ENCODE measurements at places on chromosomes 4 and X.
A peak's percentile ranks its signal among the peaks of the same experiment; 100 is the strongest.

GRCh38 chr4:96703265-96703664, 863.4 kb downstream of the PDHA2 start:
- no peak for DNase-seq

GRCh38 chr4:139834981-139835391, 169.4 kb downstream of the MGST2 start:
- DNase-seq: no peak

DNA sequence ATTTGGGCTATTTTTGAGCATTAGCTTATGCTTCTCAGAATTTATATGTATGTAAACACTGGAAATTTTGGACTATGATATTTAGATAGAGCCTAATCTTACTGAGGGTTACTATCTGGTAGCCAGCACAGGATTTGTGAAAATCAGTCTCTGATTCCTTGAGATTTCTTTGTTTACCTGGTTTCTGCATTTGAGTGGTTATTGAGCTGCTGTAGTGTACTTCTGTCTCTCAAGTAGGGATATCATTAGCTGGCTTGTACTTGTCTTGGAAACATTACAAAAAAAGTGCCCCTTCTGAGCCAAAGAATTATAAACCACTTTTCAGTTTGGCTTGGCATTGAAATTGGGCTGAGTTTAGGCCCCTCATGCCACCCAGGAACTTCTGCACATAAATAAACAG, 49.7 kb downstream of the TLL1 start:
- DNase-seq: no peak

DNA sequence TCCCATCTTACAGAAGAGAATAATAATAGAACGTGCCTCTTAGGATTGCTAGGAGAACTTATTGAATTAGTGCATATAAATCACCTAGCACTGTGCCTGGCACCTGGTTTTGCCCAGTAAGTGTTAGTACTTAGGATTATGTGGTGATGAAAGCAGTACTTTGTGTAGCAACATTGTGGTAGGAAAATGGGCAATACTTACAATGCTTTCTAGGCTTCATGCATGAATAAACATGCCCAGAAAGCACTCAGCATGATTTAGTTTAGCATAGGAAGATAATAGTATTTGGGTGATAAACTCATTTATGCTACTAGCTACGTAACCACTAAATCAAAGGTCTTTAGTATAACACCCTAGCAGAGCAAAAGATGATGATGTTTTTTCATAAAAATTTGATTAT, 105.6 kb downstream of the NEUROG2 start:
- DNase-seq: no peak

GRCh38 chrX:151697522-151697921, 2.3 kb downstream of the PRRG3 start:
- DNase-seq: no peak

DNA sequence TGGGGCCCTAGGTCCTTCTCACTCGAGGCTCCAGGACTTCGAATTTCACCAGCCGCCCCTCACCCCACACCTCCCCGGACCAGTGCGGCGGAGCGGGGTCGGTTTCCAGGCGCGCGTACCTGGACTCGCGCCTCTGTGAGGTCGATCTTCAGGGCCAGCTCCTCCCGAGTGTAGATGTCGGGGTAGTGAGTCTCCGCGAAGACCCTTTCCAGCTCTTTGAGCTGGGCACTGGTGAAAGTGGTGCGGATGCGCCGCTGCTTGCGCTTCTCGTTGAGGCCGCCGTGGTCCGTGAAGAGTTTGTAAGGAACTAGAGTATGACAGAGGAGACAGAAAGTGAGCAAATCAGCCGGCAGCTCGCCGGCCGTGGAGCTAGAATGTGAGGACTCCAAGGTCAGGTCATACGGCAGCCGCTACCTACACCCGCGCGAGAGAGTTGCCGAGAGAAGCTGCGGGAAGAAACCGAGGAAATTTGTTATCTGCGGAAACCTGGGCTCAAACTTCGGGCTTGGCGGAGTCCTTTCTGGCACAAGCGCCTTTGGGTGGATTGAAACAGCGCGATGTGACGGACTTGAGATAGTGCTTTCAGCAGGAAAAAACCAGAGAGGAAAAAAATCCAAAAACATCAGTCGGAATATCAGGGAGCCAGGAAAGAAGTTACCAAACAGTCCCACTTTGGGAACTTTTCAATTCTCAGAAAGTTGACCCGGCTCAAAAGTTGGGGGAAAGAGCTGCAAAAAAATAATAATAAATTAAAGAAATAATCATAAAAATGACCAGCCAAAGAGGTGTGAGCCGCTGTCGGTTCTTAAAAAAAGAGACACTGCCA, 1.1 kb downstream of the PHOX2B start:
- DNase-seq: no peak

DNA sequence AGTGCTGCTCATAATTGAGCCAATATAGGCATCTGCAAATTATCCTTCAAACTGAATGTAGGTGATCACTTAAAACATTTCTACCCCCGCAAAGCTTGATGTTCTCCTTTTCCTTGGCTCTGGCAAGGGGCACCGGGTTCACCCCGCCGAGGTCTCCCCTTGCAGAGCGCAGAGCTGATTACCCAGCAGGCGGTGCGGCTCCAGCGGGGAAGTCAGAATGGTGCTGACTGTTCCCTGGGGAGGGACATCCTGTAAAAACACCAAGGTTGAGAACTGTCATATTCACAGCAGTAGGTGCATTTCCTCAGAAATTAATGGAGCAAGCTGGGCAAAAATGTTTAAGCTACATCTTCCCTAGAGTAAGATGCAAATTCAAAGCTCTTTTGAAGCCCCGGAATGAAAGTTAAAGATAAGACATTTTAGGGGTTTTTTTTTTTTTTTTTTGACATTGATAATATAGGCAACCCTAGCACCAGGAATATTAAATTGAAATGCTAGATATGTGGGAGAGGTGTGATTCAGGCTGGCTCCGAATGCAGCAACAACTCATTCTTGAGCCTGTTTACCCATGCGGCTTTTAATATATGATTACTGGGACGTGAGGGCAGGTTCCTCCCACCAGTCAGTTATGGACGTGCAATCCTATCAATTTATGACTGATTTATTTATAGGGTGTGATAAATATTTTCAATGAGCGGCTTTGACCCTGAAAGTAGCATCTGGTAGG, 767.3 kb upstream of the TENM3 start:
- no peak for DNase-seq

GRCh38 chr4:109562457-109563239, 2.6 kb downstream of the MCUB start:
- no peak for DNase-seq

DNA sequence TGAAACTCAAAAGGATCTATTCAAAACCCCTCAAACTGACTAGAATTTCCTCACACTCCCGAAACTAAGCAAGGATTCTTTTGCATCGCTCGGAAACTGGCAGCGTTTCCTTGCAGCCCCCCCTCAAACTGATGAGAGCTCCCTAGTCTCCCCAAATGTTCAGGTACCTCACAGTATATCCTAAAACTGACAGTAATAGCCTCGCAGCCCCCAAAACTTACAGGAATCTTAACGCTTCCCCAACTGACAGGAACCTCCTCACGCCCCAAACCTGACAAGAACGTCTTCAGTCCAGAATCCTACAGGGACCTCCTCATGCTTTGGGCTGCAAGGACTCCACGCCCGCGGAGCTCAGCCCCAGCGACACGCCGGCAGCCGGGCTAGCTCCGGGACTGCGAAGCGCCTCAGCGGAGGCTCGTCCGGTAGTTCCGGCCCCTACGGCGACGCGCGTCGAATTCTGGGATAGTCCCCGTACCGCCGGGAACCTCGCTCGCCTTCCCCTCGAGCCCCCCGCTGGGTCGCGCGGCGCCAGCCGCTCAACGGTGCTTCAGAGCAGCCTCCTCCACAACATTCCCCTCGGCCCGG, 640 bp downstream of the PHF8 start:
- DNase-seq: no peak

DNA sequence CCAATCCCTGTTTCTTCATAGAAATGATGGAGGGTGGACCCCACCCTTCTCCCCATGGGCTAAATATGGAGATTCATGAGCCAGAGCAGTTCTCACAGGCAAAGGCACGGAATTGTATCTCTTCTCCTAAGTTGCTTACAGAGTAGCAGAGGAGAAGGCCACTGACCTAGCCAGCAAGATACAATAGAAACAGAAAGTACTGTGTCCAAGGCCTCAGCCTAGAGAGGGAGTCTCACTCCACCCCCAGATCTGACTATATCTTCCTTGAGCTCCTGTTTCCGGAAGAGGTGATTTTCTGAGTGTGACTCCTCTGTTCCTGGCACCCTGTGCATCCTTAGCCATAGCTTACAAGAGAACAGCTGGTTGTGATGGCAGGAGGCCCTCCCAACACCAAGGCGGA, at the start of gene FATE1:
Gene FATE1 (plus strand): TSS at position 284 of the 400 bp plus-strand sequence. CDS start 85 bp downstream, at position 369.
- no peak for DNase-seq

DNA sequence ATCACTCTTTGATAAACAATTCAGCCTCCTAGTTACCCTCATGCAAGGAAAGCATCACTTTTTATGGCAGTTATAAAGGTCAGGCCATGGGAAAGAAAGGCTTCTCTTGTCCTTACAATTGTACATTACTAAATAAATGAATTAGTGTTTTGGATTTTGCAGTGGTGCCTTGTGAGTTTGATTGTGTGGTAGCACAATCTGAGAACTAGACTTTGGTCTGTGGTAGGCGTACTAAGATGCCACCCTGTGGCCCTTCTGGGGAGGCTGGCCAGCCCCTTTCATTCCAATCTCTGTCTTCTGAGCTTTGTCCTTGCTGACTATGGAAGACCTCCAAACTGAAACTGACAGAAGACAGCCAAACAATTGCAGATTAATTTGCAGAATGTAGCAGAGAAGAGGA, 14.6 kb upstream of the HNRNPD start:
- DNase-seq: no peak

DNA sequence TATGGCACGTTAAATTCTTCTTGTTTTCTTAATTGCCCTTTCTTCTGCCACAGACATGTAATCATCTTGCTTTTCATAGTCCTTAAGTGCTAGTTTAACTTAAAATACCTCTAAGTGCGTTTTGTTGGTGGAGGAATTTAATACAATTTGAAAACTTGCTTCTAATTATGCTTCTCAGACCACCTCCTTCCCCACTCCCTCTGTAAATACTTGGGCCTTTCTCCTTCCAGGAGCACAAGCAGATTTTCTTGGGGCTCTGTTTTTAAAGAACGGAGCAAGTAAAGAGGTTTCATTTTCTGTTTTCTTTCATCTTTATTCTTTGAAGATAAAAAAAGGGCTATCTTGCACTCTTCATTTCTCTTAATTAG, 559 bp upstream of the PCDH18 start:
- DNase-seq: no peak

DNA sequence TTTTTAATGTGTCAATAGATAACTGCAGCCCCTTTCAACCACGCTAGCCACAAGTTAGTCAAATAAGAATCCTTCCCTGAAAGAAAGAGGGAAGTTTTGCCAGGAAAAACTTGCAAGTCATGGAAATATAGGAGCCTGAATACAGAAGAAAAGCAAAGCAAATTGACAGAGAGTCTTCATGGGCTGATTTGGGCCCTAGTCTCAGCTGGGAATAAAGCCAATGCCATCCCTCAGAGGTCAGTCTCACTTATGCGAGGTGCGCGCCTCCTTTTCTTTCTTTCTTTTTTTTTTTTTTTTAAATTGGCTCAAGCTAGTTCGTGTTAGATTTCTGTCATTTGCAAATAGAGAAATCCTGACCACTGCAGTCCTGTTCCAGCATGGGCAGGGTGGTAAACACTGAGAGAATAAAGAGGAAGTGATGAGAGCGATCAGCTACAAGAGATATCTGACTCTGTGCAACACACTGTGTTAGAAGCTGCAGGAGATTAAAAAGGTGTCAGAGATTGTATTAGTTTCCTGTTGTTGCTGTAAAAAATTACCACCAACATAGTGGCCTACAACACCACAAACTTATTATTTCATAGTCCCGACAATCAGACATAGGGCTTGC, 299.7 kb downstream of the LDB2 start:
- no peak for DNase-seq

- DNase-seq: no peak
These were observed 43.2 kb downstream of the CDKL5 start for GRCh38 chrX:18468599-18468998.

DNA sequence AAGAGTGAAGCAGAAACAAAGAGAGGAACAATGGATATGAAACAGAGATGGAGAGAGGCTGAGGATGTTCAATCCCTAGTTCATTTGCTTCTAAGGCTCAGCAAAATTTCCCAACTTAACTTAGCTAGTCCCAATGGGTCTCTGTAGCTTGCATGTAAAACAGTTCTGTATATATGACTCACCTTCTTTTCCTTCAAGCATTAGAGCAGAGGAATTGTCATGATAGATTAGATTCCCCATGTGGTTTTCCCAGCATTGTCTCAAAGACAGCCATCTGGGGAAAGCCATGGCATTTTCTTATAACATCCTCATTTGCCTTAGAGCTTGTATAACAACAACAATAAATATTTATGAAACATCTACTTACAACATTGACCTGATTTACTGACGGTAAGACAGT, 93.9 kb upstream of the GATB start:
- DNase-seq: no peak

GRCh38 chrX:119728487-119728886, 29.9 kb upstream of the SOWAHD start:
- DNase-seq: no peak

GRCh38 chrX:15914486-15914885, 59.9 kb upstream of the AP1S2 start:
- DNase-seq: no peak

DNA sequence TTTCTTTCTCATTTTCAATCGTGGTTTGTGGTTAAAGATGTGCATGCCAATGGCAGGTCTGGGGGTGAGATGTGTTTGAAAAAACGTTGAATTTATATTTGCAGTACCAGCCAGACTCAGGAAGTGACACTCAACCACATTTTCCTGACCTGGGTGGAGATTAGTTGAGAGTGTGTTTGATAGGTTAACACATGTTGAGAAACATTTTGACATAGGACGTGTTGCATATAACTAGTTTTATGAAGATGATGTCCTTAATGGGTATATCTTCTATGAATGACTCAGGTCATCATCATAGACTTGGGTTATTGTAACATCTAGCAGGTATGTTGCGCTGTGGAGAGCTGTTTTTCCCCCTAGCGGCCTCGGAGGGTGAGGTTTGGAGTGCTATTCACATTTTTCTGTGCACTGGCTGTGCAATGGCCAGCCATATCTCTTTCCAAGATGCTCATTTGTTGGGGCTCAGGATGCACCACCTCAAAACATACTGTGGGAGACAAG, 21.7 kb upstream of the CD38 start:
- peak; percentile 35 for DNase-seq

- DNase-seq: no peak
These were observed 847.8 kb upstream of the SLIT2 start for GRCh38 chr4:19403786-19404370.

GRCh38 chr4:88158489-88159228, at the start of gene ABCG2:
TSS of gene ABCG2 (minus strand) at chr4:88158639. CDS start at chr4:88139995, 18,644 bp downstream.
- peak; percentile 9 for DNase-seq

- no peak for DNase-seq
These were observed 69.0 kb downstream of the HPRT1 start for GRCh38 chrX:134528960-134529359.

DNA sequence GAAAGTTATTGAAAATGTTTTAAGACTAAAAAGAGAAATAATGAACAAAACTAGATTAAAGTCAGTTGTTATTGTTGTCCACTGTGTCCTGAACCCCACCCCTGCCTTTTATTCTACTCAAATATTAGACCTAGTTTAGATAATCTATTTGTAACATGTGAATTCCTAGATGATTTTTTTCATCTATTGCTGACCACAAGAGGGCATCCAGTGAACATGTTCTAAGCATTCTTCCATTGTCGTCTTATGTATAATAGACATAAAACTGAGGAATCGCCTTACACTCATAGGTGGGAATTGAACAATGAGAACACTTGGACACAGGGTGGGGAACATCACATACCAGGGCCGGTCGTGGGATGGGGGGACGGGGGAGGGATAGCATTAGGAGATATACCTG, 36.4 kb upstream of the HPRT1 start:
- DNase-seq: no peak
